Activated T-cell treated with anti-CD3 and anti-CD28 coated beads for 1 hour (primary cell): ENCODE measurements at places on chromosomes 5 and 9.

DNA sequence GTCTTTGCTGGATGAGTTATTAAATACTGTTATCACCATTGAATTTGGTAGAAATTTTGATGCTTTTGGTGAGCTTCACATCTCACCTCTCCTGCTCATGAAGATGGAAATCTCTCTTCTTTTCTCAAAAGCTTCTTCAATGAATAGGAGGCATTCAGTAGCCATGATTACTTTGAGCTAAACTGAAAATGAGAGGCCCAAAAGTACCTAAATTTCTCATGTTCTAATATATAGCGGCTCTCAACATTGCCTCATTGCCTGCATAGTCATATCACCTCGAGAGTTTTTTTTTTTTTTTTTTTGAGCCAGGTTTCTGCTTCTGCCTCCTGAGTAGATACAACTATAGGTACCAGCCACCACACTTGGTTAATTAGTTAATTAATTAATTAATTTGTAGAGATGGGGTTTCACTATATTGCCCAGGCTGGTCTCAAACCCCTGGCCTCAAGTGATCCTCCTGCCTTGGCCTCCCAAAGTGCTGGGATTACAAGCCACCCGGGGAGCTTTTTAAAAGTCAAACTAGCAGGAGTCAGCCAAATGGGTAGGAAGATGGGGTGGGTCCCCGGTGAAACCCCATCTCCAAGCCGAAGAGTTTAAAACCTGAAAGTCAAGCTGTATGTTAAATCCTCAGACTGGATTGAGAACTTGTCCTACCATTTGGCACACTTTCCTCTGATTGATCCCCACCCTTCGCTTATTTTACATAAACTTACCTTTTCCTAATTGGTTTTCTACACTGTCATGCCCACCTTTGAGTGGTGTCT is 169.0 kb downstream of the DOCK2 start:
- DNase-seq = no peak

DNA sequence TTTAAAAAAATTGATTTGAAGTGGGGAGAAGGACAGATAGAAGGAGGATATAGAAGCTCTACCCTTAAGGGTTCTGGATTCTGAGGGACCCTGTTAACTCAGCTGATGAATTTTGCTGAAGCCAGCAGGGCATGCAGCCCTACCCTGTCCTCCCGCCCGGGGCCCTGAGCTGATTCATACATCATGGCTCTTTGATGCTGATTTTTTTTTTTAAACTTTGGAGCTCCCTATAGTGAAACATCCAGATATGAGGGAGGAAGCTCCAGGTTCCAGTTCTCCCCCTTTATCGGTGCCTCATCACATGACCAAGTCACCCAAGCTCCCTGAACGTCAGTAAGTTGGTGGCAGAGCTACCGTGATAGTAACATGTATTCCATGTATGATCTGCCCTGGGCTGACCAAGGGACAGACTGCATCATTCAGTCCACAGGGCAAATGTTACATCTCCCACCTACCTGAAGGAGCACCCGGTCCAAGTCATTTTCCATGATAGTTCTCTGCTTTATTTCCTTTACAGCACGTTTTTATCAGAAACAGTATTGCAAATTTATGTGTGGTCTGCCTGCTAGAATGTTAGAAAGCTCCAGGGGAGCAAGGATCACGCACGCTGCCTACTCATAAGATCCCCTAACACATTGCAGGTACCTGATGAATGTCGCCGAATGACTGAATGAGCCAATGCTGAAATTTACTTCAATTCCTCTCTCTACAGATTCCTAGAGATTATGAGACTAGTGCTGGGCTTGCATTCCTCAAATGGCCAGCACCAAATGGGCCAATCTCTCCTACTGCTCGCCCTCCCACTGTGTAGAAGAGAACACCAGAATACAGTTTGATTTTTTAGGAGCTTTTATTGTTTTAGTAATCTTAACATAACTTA is 25.9 kb downstream of the SPARC start:
- no peak for DNase-seq

DNA sequence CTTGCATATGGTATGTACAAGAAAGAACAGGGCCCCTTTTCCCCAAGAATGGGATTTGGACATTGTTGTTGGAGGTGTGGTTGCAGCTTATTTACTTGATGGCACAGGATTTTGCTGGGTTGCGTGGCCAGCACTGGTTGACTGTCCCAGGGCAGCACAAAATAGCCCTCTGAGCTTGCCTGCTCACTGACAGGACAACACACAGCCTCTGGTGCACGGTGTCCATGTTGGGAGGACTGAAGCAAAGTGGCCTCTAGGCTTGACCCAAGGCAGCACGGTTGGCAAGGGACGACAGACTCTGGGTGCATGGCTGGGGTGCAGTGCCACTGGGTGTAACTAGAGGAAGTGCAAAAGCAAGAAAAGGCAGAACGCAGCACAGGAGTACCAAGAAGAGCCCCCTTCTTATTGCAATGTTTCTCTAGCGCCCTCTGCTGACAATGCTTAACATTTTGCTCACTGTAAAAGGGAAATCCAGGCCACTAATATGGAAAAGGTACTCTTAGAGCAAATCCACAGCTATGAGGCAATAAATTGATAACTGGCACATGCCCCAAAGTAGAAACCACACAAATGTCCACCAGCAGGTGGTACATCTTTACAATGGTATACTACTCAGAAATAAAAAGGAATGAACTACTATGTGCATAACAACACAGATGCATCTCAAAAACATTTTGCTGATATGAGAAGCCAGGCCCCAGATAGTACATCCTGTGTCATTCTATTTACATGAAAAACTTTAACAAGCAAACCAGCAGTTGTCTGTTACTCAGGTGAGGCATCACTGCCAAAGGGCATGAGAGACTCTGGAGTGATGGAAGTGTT is 47.4 kb upstream of the BARX1 start:
- no peak for DNase-seq

- DNase-seq = no peak
Measured at GRCh38 chr5:43305948-43306565, 7.2 kb downstream of the HMGCS1 start.

GRCh38 chr9:119157196-119157595 is 212.0 kb downstream of the BRINP1 start:
- no peak for DNase-seq

DNA sequence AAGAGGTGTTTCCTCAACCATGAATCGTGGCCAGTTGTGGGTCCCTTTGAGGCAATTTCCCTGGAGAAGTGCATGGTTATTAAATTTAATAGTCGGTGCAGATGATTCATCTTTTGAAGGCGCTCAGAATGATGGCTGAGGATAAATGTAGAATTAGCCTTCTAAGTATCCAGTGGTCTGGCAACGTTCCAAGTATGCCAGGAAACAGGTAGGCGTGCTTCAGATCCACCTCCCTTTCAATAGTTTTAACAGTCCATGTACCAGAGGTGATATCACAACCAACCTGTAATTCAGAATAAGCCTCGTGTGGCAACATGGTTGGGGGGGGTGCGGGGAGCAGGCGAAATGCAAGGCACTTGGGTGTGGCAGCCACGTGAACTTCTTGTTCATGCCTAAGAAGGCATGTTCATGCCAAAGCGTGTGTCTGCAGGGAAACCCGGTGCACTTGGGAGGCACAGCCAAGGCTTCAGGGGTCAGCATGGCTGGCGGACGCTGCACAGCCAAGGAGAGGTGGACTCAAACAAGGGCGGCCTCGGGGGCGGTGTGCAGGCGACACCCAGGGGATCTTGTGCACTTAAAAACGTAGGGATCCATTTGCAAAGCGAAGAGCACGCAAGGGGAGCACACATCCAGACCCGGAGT is 5.2 kb upstream of the NKD2 start:
- no peak for DNase-seq

- no peak for DNase-seq
Measured at GRCh38 chr9:137352511-137353222, 50.6 kb upstream of the NRARP start.

- DNase-seq = no peak
Measured at GRCh38 chr5:130231786-130232185, 327.5 kb downstream of the CHSY3 start.

- no peak for DNase-seq
Measured at GRCh38 chr5:10219068-10219467, 30.6 kb downstream of the ATPSCKMT start.

DNA sequence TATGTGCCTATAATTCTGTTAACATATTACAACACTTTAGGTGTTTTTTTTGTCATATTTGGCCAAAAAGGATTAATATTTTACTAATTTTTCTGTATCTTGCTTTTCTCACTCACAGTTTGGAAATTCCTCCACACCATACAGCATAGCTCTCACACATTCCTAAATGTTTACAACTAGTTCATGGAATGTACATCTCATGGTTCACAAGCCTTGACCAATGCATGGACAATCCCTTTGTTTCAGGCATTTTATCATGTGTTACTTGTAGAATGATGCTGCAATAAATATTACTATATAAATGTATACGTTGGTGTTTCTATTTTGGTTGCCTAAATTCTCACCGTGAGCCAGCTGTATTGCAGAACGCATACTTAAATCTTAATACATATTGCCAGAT is 80.5 kb upstream of the SPATA31C2 start:
- no peak for DNase-seq

DNA sequence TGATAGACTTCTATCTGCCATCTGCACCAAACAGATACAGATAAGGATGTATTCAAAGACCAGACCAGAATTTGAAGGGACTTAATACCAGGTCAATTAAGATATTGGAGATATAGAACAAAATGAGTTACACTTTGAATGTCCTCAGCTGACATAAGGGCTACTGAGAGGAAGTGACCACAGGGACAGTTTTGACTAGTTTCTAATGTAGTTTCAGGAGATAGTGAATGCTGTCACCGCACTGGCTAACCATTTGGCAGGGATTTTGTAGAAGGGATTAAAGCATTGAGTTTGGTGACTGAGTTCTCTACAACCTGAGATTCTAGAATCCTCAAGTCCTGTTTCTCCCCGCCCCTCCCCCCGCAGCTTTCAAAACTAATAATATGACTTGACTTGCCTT is 22.7 kb downstream of the CCNH start:
- no peak for DNase-seq

DNA sequence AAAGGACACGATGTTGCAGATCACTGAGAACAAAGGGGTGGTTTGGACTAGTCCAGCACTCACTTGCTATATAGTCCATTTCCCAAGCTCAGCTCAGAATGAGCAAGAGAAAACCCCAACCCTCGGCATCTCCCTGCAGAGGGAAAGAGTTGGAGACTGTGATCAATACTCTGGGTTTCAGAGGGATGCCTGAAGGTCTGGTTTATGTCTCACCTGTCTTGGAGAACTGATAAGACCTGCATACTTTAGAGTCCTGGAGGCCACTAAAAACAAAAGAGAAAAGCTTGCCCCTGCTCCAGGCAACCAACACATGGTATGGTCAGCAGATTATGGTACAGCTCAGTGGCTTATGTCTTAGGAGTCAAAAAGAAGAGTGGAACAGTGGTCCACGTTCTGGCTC is 1006.9 kb downstream of the CDH9 start:
- no peak for DNase-seq

GRCh38 chr5:67537439-67538148 is 341.0 kb upstream of the CD180 start:
- DNase-seq = no peak

DNA sequence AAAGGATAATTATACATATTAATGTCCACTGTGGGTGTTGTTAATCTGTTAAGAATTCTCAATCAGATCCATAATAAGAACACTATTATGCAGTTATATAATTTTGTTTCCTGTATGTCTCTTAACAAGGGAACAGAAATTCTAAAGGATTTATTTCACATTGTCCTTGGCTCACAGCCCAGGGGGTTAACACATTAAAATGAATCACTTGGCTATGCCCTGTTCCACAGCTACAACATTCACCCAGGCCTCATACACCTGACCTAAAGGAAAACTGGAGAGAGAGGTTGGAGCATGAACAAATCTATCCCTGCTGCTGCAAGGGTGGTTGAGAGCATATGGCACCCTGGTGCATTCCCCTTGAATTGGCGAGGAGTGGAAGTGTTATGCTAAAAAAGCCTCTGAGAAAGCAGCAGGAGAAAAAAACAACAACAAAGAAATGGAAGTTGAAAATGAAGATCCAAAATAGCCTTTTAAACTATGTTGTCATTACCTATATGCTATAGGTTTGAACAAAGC is 116.0 kb downstream of the KCNN2 start:
- DNase-seq = no peak

DNA sequence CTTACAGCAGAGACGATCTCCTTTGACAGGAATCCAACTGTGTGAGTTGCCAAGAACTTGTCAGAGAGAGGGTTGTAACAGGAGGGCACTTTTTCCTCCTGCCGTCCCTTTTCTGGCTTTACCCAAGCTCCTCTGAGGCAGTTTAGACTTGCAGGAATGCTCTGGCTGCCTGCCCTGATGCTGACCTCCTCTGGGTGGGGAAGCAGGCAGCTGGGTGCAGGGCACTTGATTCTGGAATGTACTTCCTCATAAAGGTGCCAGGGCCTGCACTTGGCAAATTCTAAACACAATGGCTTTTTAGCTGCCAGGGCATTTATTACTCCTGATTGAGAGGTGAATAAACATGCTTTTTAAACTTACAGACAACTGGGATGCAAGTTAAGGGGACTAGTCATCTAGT is 190.4 kb downstream of the EPB41L4A start:
- no peak for DNase-seq

DNA sequence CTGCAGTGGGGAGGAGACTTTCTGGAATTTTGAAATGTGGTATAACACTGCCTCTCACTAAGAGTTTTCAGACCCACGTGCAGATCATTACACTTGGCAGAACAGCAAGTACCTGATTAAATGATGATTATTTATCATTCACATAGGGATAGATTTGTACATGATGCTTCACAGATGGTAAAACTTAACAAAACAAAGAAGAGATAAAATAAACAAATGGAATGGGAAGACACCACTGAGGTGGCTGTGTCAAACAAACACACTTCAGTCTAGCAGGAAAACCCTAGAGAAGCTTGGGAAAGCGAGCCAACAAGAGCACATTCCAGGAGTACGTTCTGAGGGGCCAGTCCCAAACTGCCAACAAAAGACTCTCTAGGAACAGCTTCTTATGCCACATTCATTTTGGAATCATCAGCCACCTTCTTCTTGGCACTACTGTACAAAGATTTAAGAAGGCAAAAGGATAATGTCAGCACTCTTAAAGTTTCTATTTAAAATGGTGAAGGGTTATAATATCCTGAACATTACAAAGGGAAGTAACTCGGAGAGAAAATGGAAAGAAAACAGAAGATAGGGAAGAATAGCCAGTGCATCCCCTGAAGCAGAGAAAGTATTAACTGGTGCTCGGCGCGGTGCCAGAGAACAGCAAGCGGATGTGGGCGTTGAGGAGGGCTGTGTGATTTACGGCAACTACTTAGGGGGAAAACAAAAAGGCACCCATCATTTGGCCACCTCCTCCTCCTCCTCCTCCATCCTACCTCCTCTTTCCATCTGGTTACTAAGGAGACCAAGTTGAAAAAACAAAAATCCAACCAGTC is 1.6 kb downstream of the MED27 start:
- peak; percentile 13 for DNase-seq
